MCF 10A (cell line): ENCODE measurements at places on chromosomes 2 and 18. TPM values are rescaled to one million over a fixed set of nuclear protein-coding genes. Genes with fewer than 3 reads are reported as not detected.

GRCh38 chr2:75563591-75563990, 2.9 kb upstream of the EVA1A start:
- DNase-seq: no peak

ACOXL gene
- not detected in 2 replicates for total RNA-seq

- DNase-seq: no peak
Observed at GRCh38 chr2:202990501-202990900, 24.2 kb upstream of the NBEAL1 start.

DNA sequence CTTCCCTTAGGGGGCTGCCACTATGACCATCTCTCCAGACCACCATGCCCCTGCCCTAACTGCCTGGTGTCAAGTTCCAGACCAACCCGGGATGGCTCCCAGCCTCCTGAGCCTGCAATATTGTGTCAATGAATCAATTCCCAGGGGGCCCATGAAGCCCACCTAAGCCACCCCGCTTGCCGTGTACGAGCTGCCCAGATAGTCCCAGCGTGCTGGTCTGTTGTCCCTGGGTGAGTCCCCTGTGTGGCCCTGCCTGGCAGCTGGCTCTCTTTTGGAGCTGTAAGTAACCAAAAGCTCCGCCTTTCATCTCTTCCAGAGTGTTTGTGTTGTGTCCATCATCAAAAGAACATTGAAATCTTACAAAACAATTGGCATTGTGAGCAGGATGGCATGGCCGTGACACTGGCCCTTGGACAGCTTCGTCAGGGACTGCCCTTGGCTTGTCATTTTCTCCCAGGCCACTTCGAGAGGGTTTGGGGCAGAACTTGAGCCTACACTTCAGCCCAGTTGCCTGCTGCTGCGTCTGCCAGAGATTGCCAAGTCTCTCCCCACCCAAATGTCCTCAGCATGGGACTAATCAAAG, 11.3 kb upstream of the MAL start:
- DNase-seq: no peak

- DNase-seq: no peak
Observed at GRCh38 chr2:122183890-122184289, 428.4 kb downstream of the TSN start.
